ENCODE measurements at places on chromosomes 1 and 21.

DNA sequence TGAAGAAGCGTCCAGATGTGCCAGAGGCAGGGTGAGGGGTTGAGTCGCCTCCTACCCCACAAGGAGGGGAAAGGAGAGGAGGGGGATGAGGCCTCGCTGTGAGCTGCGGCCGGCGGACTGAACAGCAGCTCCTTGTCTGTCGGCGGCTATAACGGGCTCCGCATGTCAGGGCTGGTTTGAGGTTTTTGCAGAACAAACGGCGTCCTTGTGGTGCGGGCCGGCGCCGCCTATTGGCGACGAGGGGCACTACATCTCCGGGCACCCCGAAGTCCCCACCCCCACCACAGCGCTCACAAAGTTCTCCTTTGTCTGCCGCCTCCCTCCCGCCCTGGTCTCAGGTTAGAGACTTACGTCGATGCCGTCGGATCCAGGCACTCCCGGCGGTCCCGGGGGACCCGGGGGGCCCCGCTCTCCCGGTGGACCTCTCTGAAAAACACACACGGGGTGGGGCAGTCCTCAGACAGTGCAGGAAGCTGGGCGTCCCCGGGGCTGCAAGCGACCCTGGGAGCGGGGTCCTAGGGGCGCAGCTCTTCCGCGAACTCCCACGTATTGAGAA is 1.8 kb downstream of the COL9A2 start:
- peak; percentile 26 for DNase-seq

- DNase-seq, result no peak
Measured at GRCh38 chr1:45335855-45336324, 4.1 kb upstream of the TOE1 start.

DNA sequence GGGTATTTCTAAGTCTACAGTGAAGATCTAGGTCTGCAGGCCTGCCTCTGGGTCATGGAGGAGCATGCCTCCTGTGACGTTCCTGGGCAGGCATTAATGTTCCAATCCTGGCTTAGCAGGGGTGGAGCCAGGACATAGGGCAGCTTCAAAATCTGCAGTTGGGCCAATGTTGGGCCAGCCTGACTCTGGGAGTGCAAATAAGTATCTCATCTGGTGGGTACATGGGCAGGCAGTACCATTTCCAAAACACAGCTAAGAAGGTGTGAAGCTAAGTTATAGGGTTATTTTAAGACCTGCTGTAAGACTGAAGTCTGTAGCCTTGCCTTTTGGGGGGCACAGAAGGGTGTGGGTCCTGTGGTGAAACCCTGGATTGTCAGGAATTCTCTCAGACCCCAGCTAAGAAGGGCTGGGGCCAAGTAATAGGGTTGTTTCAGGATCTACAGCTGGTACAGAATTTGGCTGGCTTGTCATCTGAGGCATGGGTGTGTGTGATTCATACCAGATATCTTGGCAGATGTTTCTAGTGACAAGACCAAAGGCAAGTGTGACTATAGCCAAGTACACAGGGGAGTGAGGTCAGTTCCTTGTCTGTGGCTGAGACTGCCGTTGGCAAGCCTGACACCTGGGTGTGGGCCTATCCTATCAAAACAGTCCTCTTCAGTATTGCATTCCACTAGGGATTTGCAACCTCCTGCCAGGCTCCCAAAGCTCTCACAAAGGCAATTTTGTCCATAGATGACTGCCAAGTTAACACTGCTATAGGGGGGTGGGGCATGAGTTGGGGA is 468.7 kb upstream of the B3GALT2 start:
- DNase-seq, result no peak

- DNase-seq, result no peak
Measured at GRCh38 chr1:57910305-57910704, 486.4 kb upstream of the DAB1 start.

GRCh38 chr1:14120895-14121294 is 420.9 kb downstream of the PRDM2 start:
- DNase-seq, result no peak

DNA sequence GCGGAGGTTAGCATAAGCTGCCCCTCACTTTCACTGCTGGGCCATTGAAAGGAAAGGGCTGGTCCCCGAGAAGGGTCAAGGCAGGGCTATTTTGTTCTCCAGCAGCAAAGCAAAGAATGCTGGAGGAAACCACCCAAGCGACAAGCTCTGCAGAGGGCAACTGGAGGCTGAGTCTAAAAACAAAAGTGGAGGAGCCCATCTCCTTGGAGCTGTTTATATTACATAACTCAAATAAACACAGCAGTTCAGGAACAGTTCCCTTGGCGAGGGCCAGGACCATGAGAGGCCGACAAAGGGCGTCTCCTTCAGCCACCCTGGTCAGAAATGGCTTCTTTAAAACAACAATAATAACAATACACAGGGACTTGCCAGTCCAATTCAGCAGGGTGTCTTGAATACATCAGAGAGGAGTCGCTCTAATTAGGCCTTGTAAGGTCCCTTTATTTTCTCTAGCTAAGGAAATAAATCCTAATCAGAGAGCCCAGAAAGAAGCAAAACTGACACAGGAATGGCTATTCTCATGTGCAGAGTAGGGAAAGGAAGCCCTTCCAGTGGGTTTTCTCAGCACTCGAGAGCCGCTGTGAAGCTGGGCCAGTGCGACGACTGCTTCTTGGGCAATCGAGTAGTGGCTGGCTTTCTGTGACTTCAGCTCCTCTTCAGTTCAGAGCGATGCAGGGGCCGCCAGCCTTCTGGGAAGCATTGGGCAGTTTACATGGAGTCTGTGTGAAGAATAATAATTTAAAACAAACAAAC is 57.0 kb upstream of the TARBP1 start:
- DNase-seq, result no peak

- no peak for DNase-seq
Measured at GRCh38 chr1:173409613-173410012, 67.5 kb upstream of the PRDX6 start.

GRCh38 chr1:207898836-207899235 is 12.1 kb downstream of the CD34 start:
- no peak for DNase-seq

- no peak for DNase-seq
Measured at GRCh38 chr1:151881479-151881878, 27.8 kb downstream of the THEM4 start.
